ENCODE measurements at places on chromosomes 4 and X.

DNA sequence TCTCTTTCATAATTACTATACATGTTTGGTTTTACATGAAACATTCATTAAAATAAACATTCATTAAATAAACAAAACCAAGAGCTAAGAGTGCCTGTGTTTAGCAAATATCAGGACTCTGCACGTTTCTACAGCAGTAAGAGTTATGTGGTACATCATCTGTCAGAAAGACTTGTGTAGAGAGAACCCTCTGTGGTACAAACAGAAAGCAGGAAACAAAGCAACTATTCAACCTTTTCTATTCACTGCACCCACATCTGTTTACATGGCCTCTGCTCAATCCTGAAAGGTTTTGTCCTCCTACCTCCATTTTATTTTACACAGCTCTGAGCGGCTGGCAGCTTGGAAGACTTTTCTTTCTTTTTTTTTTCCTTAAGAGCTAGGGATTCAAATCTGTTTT, 90.7 kb upstream of the PCDH18 start:
- DNase-seq = no peak

DNA sequence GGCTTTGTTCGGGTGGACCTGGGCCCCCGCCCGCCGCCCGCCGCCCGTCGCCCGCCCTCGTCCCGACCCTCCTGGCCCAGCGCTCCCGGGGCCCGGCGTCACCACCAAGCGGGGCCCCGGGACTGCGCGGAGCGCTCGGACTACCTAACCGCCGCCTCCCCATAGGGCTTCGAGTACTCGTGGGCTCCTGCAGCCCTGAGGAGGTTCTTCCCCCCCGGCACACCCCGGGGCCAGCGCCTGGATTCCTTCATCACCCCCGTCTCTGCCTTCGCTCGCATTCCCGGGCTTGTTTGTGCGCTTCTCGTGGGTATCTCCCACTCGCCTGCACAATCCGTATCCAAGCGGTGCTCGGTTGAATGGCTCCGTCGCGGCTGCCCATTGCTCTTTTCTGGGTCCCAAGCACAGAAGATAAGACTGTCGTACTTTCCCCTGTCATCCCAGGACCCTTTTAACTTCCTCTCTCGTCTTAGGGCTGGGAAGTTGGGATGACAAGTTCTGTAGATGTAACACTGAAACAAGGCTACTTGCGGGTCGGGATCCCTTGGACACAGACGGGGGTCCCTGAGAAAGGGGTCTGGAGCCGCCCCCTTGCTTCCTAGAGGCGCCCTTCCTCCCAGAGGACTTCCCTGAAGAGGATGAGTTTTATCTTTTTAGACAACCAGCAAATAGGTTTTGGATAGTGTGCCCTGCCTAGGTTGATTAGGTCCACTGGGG, 565 bp downstream of the MOB1B start:
- DNase-seq = no peak

DNA sequence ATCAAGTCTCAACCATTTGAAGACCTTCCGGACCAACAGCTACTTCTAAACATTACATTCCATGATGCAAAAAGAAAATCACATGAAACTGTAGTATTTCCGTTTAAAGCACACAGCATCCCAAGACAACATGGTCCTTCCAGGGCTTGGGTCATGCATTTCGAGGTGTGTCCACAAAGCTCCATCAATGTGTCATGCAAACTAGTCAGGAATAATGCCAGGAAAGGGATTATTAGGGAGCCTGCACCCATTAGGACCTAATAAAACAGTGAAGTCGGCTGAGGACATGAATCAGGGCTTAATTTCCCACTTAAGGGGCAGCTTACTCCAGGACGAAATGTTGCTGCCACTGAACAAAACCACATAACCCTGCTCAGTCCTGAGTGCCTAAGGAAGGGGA, 177.9 kb downstream of the TSPAN5 start:
- no peak for DNase-seq

DNA sequence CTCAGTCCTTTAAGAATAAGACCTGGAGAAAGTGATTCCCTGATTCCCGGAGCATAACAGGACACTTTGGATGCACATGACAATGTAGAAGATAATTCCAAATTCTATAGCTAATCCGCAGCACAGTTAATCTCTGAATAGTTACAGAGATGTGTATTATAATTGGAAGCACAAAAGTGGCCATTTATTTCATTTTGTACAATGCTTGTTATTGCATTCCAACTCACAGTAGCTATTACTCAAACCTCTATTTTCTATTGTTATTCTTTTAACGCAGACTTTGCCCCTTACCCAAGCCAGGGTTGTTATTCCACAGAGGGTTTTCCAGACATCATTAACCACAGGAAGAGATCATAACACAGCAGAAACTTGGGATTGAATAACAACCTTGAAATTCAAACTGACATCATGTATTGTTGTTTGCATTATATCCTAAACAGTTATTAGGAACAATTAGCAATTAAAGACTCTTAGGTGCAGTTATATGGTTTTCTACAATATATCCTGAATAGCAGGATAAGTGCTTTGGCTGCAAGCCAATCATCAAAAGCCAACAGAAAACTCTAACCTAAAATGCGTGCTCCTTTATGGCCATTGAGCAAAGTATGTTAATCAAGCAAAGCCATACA, 984.0 kb upstream of the TENM3 start:
- no peak for DNase-seq

GRCh38 chrX:14448406-14448805, 80.9 kb upstream of the GLRA2 start:
- DNase-seq = no peak

- DNase-seq = no peak
Observed at GRCh38 chr4:183576701-183577404, 72.0 kb downstream of the ING2 start.

DNA sequence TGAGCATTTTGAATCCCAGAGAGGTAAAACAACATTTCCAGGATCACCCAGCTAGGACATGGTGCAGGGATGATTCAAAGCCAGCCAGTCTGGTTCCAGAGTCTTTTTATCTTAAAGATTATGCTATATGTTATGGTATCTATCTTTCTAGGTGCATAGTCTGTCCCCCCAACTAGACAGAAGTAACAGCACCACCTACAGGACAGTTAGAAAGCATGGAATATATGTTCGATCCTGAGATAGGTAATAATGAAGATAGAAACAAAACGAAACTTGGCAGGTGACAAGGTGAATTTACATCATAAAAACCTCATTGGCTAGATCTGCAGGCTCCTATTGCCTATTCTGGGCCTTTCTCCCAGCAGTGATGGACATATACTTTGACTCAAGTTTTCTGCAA, 723.2 kb downstream of the SMARCA1 start:
- no peak for DNase-seq

- DNase-seq = no peak
Observed at GRCh38 chrX:69607616-69608015, 8.3 kb upstream of the EDA start.

GRCh38 chr4:73998040-73999011, at the start of gene CXCL5:
Gene CXCL5 (minus strand): TSS chr4:73998677. CDS start chr4:73998581, 96 bp downstream.
- DNase-seq = no peak

- DNase-seq = no peak
Observed at GRCh38 chr4:141543176-141543575, 93.2 kb upstream of the IL15 start.
